ENCODE measurements at places on chromosomes 7 and 10.

DNA sequence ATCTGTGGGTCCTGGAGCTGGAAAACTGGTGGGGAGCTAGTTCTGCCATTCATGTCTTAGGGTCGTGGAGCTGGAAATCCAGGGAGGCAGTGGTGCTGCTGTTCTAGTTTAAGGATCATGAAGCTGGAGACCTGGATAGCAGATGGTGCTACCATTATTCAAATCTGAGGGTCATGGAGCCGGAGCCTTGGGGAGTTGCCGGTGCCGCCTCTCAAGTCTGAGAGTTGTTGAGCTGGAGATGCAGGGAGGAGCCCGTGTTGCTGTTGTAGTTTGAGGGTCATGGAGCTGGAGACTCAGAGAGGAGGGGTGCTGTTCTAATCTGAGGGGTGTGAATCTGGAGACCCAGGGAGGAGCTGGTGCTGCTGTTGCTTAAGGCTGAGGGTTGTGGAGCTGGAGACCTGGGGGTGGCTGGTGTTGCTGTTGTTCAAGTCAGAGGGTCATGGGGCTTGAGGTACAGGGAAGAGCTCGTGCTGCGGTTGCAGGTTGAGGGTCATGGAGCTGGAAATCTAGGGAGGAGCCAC is 86.0 kb upstream of the ZNF479 start:
- no peak for DNase-seq

GRCh38 chr10:126001576-126001975 is 105.2 kb downstream of the FANK1 start:
- no peak for DNase-seq

GRCh38 chr10:74794531-74794930 is 31.9 kb upstream of the KAT6B start:
- DNase-seq, result no peak

GRCh38 chr7:36182854-36183604 is 30.0 kb downstream of the EEPD1 start:
- DNase-seq, result no peak

DNA sequence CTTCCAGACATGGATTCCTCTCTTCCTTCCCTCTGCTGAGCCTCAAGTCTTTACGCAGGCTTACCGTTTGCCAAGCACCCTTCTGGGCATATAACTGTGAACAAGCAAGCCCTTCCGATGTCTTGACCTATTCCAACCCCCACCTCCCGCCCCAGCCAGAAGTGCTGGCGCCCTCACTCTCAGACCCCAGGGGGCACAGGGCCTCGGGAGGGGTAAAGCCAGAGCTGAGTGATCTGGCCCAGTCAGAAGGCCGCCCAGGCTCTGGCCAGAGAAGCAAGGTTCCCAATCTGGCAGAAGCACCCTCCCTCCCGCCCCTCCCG is 1.2 kb downstream of the PRRT4 start:
- no peak for DNase-seq

Measured in stimulated activated CD4-positive, alpha-beta T cell treated with anti-CD3 and anti-CD28 coated beads, TNF-alpha, amount 100 ng/mL, for 1 hour (primary cell).